ENCODE measurements at places on chromosomes 11 and 22. TPM values are rescaled to one million over a fixed set of nuclear protein-coding genes. Genes with fewer than 3 reads are reported as not detected.

DNA sequence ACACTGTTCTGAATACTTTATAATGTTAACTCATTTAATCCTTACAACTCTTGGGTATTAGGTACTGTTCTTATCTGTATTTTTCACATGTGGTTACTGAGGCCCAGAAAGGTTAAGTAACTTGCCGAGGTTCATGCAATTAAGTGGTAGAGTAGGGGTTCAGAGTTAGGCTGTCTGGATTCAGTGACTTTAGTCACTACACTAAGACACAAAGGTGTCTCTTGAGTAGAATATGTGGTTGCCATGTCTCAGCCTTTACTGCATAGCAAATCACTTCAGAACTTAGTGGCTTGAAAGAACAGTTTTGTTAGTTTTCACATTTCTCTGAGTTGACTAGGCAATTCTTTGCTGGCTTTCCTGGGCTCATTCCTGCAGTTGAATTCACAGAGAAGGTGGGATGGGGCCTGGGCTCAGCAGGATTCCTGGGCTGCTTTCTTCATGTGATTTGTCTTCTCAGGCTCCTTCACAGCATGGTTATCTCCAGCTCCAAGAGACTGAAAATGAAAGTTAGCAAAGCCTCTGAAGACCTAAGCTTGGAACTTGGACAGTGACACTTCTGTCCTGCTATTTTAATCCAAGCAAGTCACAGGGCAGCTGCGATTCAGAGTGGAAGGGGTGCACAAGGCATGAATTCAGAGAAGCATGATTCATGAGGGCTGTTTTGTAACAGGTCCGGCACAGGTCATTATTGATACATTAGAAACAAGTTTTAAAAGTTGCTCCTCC, 68.3 kb downstream of the SPECC1L start:
- no peak for DNase-seq

DNA sequence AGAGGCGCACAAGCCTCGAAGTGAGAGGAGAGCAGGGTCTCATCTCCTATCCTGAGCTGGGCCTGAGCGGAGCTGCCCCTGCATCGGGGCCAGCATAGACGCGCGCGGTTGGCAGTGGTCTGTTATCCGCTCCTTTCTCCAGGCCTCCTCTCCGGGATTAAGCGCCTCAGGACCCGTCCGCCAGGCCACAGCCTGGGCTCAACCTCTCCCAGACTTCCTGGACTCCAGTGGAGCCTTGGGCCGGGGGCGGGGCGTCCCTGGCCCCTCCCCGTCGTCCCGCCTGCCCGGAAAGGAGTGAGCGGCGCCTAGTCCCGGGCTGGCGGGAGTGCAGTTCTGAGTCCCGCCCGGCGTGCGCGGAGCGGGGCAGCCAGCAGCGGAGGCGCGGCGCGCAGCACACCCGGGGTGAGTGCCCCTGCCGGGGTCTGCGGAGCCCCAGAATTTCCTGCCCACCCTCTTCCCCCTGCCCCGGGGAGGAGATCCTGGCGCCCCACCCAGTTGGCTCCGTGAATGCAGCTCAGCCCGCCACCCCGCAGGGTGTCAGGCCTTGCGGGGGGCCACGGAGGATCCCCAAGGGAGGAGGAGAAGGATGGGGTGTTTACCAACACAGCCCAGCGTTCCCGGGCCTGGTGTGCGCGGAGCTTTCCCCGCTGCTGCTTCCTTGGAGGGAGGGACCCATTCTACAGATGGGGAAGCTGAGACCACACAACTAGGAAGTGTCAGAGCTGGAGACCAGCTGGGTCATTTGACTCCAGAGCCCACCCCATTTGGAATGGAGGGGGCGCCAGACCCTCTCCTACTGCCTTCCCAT, at the start of gene TCIRG1:
TSS of gene TCIRG1 (plus strand) at position 308 of the 808 bp plus-strand sequence. CDS start 2,247 bp downstream, outside the sequence.
- DNase-seq, result peak; percentile 79

- no peak for DNase-seq
Measured at GRCh38 chr11:44608991-44609782, 43.7 kb downstream of the CD82 start.

DNA sequence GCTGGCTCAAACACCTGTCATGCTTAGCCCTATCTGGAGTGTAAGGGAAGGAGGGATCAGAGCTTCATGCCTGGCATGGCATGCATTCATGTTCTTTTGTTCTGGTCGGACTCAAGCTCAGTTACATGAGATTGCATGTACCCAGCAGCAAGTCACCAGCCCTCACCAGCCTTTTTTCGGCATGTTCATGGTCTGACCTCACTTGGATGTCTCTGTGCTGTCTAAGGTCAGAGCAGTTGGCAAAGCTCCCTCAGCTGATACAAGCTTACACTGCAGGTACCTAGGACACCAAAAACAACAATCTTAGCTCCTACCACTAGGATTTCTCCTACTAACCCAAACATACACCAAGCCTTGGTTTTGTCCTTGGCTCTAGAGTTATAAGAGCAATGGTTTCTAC, 152.6 kb downstream of the BARX2 start:
- DNase-seq, result no peak

The APOC3 gene
- 314 TPM for total RNA-seq

The KIF18A gene
- total RNA-seq, result 22.8 TPM

The ARHGEF17 gene
- total RNA-seq, result 10.7 TPM
